ENCODE measurements at places on chromosomes 1 and 21. TPM values are rescaled to one million over a fixed set of nuclear protein-coding genes. Genes with fewer than 3 reads are reported as not detected.
A peak's percentile ranks its signal among the peaks of the same experiment; 100 is the strongest.

- H3K27me3 ChIP-seq = peaks cover 26% of the 10 kb centered on the region
- peak overlapping the region; percentile 88 for H3K27ac ChIP-seq
- H3K4me3 ChIP-seq = peak overlapping the region; percentile 22
- DNase-seq = peak; percentile 26
Measured at GRCh38 chr1:182617734-182618351, 13.7 kb upstream of the RGS16 start.

Gene APOBEC4
- total RNA-seq = not detected

DNA sequence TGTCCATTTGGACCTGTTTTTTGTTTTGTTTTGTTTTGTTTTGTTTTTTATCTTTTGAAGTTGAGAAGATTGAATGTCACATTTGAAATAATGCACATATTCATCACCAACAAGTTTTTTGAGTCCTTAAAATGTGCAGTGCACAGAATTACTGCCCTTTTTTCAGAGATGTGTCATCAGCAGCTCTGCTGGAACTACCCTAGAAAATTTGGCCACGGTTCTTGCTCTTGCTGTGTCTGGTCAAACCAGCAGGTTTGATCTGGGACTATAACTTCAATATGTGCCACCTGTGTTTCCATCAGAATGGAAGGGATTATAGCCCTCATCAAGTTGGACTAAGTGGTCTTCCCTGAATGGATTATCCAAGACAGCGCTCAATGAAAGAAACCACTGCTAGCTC, 24.1 kb upstream of the CNN3 start:
- no peak for DNase-seq
- peaks cover 2% of the 10 kb centered on the region for H3K36me3 ChIP-seq
- H3K4me3 ChIP-seq = no peak overlapping the region
- H3K4me1 ChIP-seq = no peaks in the 10 kb centered on the region
- no peaks in the 10 kb centered on the region for H3K27me3 ChIP-seq
- no peak overlapping the region for H3K27ac ChIP-seq

DNA sequence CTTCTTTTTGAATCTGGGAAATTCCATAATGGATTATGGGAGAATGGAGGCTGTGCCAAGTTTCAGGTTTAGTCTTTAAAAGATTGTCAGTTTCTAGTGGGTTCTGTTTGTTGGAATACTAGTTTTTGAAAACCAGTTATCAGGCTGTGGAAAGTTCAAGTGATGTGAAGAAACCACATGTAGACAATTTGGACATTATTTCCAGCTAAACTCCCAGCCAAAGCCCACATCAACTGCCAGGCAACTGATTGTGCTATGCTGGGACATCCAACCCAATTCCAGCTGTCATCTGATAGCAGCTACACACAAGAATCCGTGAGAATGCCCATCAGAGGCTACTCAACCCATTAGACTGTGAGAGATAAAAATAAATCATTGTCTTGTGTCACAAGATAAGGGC, 546.1 kb upstream of the ADAMTS5 start:
- H3K4me3 ChIP-seq = no peak overlapping the region
- DNase-seq = no peak
- H3K4me1 ChIP-seq = no peaks in the 10 kb centered on the region
- H3K27ac ChIP-seq = no peak overlapping the region
- no peaks in the 10 kb centered on the region for H3K27me3 ChIP-seq
- H3K36me3 ChIP-seq = no peaks in the 10 kb centered on the region

DNA sequence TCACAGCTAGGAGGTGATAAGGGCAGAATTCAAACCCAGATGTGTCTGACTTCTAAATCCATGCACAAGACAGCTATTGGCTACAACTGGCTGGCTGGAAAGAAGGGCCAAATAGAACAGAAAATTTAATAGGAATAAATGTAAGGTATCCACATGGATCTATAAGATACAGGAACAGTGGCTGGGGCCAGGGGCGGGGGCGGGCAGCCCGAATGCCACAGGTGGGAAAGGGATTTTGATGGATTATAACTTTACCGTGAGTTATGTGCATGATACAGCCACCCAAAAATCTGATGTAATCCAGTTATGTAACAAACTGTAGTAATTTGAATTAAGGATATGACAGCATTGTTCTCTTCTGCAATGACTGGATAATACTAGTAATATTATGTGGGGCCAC, 87.0 kb upstream of the COA6 start:
- no peak overlapping the region for H3K27ac ChIP-seq
- H3K4me1 ChIP-seq = no peaks in the 10 kb centered on the region
- H3K4me3 ChIP-seq = no peak overlapping the region
- H3K36me3 ChIP-seq = peaks cover 5% of the 10 kb centered on the region

DNA sequence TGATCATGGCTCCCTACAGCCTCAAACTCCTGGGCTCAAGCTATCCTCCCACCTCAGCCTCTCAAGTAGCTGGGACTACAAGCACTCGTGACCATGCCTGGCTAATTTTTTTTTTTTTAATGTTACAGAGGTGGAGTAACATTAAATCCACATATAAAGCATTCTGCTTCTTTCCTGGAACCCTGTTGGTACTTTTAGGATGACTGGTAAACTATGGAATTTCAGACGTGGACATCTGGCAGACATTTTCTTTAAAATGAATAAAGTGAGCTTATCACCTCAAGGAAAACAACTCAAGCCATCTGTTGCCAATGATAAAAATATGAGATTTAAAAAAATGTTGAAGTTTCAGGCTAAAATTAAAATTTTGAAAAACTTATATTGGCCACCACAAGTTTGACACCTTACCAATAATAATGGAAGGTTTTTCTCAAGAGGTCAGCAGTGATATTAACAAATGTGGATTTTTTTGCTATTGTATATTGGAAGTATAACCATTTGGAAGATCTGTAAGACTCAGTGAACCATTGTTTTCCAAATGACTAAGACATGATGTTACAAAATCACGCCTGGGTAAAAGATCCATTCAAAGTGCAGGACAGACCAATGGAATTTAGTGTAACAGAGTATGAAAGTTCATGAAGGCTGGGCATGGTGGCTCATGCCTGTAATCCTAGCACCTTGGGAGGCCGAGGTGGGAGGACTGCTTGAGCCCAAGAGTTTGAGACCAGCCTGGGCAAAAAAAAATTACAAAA, 52.7 kb upstream of the EIF4G3 start:
- H3K36me3 ChIP-seq = peaks cover 18% of the 10 kb centered on the region
- no peak for DNase-seq
- no peaks in the 10 kb centered on the region for H3K27me3 ChIP-seq
- no peak overlapping the region for H3K27ac ChIP-seq
- H3K4me3 ChIP-seq = no peak overlapping the region
- H3K4me1 ChIP-seq = peaks cover 4% of the 10 kb centered on the region

DNA sequence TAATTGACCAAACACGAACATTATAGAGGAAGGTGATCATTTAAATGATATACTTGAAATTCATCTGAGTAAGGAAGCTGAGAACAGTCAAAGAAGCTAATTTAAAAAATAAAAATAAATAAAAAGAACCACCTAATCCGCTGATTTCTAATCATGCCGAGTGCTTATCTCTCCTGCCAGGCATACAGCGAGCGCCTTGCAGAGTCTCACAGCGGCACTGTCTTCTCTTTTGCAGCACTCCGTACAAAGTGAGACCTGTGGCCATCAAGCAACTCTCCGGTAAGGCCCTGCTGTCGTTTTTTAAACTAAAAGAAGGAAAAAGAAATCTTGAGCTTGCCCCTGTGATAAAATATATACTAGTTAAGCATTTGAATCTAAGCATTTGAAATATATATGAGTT, 45.3 kb downstream of the PDE9A start:
- no peaks in the 10 kb centered on the region for H3K4me1 ChIP-seq
- DNase-seq = no peak
- H3K27me3 ChIP-seq = no peaks in the 10 kb centered on the region
- H3K36me3 ChIP-seq = peaks cover 3% of the 10 kb centered on the region
- no peak overlapping the region for H3K27ac ChIP-seq
- H3K4me3 ChIP-seq = no peak overlapping the region

GRCh38 chr1:3013371-3014049, 7.8 kb upstream of the ACTRT2 start:
- H3K36me3 ChIP-seq = no peaks in the 10 kb centered on the region
- H3K27me3 ChIP-seq = peaks cover 21% of the 10 kb centered on the region
- DNase-seq = no peak
- H3K4me3 ChIP-seq = no peak overlapping the region
- H3K27ac ChIP-seq = no peak overlapping the region

DNA sequence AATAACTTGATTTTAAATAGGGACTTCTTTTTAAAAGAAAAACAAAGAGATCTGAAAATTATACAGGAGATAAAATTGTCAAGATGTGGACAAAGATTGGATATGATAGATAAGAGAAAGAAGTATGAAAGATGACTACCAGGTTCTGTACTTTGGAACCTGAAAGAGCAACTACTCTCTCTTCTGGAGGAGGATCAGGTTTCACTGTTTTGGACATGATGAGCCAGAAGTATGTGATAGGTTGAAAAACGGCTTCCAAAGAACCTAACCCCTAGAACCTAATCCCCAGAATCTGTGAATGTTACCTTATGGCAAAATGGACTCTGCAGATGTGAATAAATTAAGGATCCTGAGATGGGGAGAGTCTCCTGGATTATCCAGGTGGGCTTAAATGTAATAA, 26.2 kb downstream of the RSBN1 start:
- no peak overlapping the region for H3K4me3 ChIP-seq
- H3K4me1 ChIP-seq = peaks cover 63% of the 10 kb centered on the region
- H3K27ac ChIP-seq = peak overlapping the region; percentile 64
- DNase-seq = no peak
- H3K36me3 ChIP-seq = peaks cover 40% of the 10 kb centered on the region

DNA sequence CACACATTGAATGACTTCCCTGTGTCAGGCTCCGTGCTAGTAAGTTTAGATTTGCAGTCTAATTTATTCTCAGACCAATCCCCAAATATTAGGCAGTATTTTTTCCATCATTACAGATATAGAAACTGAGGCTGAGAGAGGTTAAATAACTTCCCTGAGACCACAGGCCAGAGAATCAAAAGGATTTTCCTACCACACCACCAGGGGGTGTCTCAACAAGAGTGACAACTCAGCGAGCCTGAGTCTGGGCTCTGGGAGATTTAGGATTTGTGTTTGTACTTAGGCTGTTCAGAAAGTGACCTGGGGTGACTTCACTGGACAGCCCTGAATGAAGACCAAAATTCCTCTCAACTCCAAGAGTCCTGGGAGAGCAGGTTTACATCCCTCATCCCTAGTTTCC, 13.3 kb upstream of the LCE5A start:
- no peak overlapping the region for H3K27ac ChIP-seq
- no peak for DNase-seq
- H3K4me1 ChIP-seq = no peaks in the 10 kb centered on the region

Gene PRAMEF7
- not detected for total RNA-seq

Gene TBX19
- 0.40 TPM for total RNA-seq

- peaks cover 37% of the 10 kb centered on the region for H3K4me1 ChIP-seq
- peak overlapping the region; percentile 96 for H3K27ac ChIP-seq
- H3K27me3 ChIP-seq = no peaks in the 10 kb centered on the region
- H3K36me3 ChIP-seq = peaks cover 12% of the 10 kb centered on the region
- no peak for DNase-seq
- peak overlapping the region; percentile 98 for H3K4me3 ChIP-seq
Measured at GRCh38 chr1:86703696-86704457, 499 bp upstream of the SH3GLB1 start.

Gene AMY1C
- not detected for total RNA-seq

DNA sequence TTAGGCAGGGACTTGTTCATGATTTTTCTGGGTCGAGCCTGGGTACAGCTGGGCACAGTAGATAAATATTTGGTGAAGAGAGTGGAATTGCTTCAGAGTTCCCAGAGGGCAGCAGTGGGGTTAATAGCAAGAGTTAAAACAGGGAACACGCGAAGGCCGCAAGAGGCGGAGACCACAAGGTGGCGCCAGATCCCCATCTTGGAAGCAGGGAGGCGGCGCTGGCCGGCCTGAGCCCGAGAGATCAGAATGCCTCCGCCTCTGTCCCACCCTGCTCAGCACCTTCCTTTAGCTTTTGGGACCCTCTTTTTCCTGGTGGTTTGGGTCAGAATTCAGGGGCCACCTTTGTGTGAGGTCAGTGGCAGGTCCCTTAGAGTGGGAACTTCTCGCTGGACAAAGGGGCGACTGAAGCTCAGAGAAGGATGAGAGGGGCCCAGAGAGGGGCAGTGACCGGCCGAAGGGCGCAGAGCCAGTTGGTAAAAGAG, 6.5 kb upstream of the PADI2 start:
- DNase-seq = peak; percentile 76
- H3K27me3 ChIP-seq = peaks cover 19% of the 10 kb centered on the region
- H3K36me3 ChIP-seq = no peaks in the 10 kb centered on the region
- no peak overlapping the region for H3K27ac ChIP-seq

DNA sequence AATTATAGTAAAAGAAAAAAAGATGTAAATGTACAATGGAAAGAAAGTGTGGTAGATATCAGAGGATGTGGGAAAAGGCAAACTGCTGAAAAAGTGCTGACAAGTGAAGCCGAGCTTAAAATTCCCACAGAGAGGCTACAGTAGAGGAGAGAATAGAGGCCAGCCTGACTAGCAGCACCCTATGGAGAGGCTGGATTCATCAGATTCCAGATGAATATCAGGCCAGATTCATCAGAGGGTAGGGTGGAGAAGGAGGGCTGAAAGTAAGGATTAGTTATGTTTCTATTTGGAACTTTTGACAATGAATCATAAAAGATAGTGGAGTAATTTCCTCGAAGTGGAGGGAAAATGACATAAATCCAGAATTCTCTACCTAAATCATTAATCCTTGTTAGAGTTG, 60.4 kb upstream of the NEK7 start:
- H3K27me3 ChIP-seq = no peaks in the 10 kb centered on the region
- no peak overlapping the region for H3K4me3 ChIP-seq
- peaks cover 1% of the 10 kb centered on the region for H3K4me1 ChIP-seq
- H3K27ac ChIP-seq = no peak overlapping the region
- H3K36me3 ChIP-seq = no peaks in the 10 kb centered on the region

DNA sequence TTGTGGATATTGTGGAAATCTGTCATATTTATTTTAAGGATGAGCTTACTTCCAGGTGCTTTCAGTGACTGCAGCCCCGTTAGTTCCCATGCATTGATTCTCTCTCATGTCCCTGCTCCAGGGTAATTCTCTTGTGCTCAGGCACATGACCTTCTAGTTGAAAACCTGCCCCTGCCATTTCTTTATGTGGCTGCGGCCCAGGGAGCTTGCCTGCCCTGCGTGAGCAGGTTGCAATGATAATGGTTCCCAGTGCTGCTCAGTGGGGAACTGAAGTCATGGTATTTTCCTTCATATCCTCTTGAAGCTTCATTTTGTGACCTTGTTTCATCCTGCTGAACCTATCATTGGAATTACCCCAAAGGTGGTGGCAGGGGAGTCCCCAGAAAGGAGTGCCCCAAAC, 229.8 kb downstream of the DISC1 start:
- no peak for DNase-seq
- H3K27me3 ChIP-seq = no peaks in the 10 kb centered on the region
- H3K4me1 ChIP-seq = peaks cover 8% of the 10 kb centered on the region
- H3K27ac ChIP-seq = no peak overlapping the region
- H3K4me3 ChIP-seq = no peak overlapping the region

DNA sequence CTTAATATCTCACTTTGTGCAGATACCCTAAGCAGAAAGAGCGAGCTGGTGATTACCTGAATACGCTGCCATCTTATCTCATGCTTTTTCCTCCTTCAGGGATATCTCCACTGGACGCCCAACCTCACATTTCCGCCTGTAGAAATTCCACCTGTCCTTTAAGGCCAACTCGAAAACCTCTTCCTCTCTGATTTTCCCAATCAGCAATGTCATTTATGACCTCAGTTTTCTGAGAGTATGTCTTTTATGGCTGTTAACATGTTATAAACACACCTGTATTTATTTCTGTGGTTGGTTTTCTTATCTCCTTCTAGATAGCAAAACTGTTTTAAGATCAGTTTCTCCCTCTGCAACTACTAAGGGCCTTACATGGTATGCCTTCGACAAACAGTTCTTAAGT, 41.1 kb downstream of the CD34 start:
- no peaks in the 10 kb centered on the region for H3K27me3 ChIP-seq
- no peak for DNase-seq
- peak overlapping the region; percentile 81 for H3K4me3 ChIP-seq
- H3K36me3 ChIP-seq = peaks cover 23% of the 10 kb centered on the region
- peaks cover 71% of the 10 kb centered on the region for H3K4me1 ChIP-seq

Gene HSPB7
- total RNA-seq = not detected

Gene RSRP1
- 63.1 TPM for total RNA-seq

Gene TENT5C
- total RNA-seq = 4.2 TPM

All from activated naive CD8-positive, alpha-beta T cell treated with anti-CD3 and anti-CD28 coated beads for 36 hours (primary cell).